ENCODE measurements at places on chromosomes 11 and 22.

- DNase-seq, result no peak
Observed at GRCh38 chr11:75673977-75674582, 5.2 kb upstream of the MAP6 start.

GRCh38 chr11:3224401-3225057, 5.9 kb upstream of the MRGPRG start:
- no peak for DNase-seq

GRCh38 chr11:1863352-1864216, 10.7 kb downstream of the LSP1 start:
- DNase-seq, result no peak

GRCh38 chr11:15958910-15959309, 397.4 kb downstream of the SOX6 start:
- DNase-seq, result no peak

DNA sequence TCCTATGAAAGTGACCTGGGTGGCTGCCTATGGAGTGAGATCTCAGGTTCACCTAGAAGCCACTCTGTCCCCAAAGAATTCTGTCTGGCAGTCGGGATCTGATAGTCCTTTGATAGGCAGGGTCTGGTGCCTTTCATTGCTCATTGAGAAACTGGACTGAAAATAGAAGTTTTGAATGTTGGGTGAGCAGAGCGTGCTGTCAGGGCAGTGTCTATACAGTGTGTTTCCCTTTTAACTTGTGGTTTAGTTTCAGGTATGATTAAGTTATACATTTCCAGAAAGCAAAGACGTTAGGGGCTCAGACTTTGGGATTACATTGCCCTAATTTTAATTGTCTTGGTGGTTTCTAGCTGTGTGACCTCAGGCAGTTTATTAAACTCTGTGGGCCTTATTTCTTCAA, 111.3 kb upstream of the PAX6 start:
- DNase-seq, result no peak

DNA sequence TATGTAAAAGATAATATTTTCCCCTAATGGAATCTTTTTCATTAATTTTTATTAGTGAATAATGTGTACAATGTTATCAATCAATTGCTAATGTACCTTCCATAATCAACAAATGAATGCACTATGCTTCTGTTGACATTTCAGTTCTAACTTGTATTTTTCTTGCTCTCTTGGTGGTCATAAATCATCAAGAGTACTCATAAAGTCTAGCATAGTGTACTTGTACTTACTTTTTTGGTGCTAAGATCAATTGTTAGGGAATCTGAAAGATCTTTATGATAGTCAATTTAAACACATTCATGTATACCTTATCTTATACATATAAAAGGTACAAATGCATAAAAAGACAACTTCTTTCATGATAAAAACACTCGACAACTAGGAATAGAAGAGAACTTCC, 10.5 kb downstream of the ENTHD1 start:
- no peak for DNase-seq

DNA sequence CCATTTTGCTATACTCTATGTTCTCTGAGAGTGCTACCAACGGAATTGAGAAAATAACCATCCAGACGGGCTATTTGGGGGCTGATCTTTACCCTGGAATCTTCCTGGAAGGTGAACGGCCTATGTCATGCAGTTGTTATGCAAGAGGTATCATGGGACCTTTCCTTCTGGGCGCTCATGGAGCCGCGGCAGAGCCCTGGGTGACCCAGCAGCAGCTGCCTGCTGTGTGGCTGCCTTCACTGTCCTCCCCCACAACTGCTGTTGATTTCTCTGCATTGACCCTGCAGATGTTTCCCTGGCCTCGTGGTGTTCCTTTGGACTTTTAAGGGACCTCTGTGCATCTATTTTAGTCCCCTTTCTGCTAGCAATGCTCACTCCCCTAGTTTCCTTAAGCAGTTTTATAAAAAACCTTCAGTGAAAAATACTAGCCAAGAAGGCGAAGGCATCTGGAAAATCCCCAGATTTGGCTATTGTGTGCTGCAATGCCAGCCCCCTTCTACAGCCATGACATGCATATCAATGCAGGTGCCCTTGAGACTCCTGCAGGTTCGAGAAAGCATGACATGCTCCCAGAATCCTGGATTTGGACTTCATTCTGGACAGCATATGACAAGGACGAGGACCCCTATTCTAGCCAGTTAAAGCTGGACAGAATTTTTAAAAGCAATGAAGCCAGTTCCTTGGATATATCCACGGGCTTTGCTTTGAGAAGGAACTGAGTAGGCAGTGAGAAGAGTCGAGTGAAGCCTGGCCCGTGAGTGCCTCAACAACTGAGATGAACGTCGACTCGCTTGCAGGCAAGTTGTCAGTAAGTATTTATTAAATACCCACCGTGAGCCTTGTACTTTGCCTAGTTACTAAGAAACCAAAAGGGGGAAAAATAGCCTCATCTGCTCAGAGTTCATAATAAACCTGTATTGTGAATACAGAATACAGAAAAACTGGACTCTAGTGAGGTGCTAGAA, at the start of gene SLC25A18:
Gene SLC25A18 (plus strand): TSS at position 593 of the 965 bp plus-strand sequence. CDS start 16,447 bp downstream, outside the sequence.
- no peak for DNase-seq

- no peak for DNase-seq
Observed at GRCh38 chr11:65653229-65654225, 9.2 kb downstream of the RELA start.

- no peak for DNase-seq
Observed at GRCh38 chr22:30201945-30202344, 44.6 kb downstream of the LIF start.

DNA sequence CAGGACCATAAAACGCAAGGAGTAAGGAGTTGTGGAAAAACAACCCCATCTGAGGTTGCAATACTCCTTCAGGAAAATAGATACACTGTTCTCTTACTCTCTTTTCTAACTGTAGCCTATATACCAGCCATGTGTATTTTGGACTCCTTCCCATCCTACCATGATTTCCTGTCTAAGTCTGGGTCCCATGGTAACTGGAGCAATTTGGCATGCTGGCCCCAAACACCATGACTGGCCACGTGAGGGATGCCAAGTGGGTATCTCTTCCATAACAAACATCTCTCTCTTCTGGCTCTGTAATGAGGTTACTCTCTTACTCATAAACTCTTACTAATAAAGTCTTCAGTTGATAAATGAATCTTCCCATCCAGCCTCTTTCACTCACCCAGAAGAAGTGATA, 26.5 kb downstream of the ABTB2 start:
- DNase-seq, result no peak

GRCh38 chr11:77377734-77378133, 76.2 kb upstream of the GDPD4 start:
- DNase-seq, result no peak

DNA sequence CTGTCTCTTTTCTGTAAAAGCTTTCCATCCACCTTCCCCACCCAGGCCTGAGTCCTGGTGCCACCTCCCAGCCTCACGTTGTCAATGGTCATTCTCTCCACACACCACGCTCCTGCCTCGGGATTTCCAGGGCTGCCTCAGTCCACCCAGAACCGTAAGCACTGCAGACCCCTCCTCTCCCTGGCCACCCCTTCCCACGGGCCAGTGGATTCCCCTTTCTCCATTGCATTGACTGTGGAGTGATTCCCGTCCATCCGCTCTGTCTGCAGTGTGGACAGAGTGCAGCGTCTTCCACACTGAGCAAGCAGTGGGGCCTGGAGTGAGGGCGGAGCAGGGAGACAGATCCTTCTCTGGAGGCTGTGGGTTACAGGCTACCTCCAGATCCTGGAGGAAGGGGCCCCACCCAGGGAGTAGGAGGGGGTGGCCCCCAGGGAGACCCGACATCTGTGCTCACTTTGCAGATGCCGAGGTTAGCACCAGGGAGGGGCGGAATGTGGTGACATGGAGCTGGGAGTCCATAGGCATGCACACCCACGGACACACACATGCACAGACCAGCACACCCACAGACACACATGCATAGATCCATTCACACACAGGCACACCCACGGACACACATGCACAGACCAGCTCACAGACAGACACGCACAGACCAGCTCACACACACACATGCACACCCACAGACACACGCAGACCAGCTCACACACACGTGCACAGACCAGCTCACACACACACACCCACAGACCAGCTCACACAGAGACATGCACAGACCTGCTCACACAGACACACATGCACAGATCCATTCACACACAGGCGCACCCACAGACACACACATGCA, 109.6 kb upstream of the B3GAT1 start:
- DNase-seq, result no peak

- DNase-seq, result no peak
Observed at GRCh38 chr11:123006860-123007542, 25.4 kb upstream of the BSX start.

GRCh38 chr11:95739108-95739938, 50.3 kb downstream of the FAM76B start:
- no peak for DNase-seq

DNA sequence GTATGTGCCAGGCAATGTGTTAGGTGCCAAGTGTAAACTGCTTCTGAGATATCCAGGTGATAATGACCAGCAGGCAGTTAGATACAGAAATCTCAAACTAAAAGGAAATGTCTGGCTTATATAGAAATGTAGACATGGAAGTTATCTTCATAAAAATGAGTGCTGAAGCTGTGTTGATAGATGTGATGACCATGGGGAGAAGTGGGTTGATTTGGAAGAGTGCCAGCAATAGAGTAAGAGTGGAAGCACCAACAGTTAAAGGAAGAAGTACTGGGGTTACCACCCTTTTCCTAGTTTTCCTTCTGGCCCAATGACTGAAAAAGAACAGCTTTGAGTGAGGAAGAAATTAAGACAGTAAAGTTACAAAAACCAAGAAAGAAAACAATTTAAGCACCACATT, 68.5 kb downstream of the C2CD3 start:
- no peak for DNase-seq

DNA sequence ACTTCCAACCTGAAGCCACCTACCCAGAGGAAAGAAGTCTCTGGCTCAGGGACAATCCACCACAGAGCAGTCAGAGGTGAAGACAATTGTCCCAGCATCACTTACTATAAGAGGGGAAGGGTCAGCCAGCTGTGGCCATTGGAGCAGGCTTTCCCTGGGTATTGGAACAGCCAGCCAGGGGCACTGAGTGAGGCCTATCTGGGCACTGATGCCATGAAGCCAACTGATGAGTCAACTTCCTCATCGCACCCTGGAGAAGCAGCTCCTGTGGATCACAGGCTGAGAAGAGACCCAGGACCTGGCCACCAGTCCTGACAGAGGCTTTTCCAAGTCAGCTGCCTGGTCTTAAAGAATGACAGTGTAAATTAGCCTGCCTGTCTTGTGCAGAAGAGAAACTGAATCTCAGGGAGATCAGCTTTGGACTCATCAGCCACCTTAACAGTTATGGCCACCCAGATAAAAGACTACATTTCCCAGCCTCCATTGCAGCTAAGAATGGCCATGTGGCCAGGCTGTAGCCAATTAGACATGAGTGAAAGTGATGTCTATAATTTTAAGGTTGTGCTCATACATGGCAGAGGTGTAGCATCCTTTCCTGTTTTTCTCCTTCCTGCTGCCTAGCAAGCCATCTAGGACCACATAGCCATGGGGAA, 19.0 kb downstream of the CHST1 start:
- no peak for DNase-seq

GRCh38 chr11:93686226-93686625, 24.7 kb downstream of the CEP295 start:
- DNase-seq, result no peak

DNA sequence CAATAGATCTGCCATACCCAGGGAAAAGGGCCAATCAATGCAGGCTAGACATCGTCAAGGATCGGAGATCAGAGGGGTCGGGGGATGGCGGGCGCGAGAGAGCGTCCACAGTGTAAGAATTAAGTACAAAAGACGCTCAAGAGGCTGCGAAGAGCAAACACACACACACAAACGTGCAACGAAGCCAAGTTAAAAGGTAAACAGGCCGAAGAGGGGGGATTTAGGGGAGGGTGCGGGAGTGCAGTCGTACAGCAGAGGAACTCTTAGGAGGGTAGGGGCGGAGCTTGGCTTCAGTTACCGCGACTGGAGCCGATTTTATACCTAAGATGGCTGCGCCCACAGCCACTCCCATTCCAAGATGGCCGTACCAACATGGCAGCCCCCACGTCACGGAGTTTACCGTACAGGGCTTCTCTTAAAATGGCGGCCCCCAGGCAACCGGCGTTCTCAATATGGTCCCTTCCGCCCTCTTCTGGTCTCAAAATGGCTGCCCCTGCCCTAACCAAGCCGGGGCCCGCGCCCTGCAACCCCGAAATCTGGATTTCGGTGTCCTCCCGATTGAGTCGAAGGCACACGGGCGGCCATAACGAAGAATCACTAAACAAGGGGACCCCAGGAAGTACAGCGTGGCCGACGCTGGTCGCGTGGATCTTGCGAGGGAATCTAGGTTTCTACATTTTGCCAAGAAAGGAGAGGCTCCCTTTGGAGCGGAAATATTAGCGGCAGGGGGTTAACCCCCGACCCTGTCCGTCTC, 1.9 kb downstream of the GNG3 start:
- peak; percentile 94 for DNase-seq

GRCh38 chr11:43071338-43071737, 240.5 kb upstream of the API5 start:
- no peak for DNase-seq

GRCh38 chr11:77821349-77821851, 456 bp downstream of the AAMDC start:
- no peak for DNase-seq

GRCh38 chr11:111515591-111515990, 1.0 kb downstream of the HOATZ start:
- DNase-seq, result no peak

GRCh38 chr11:12111549-12112520, 1.4 kb downstream of the MICAL2 start:
- DNase-seq, result no peak

GRCh38 chr11:57641011-57641807, 8.5 kb downstream of the YPEL4 start:
- no peak for DNase-seq

GRCh38 chr22:20576445-20576816, 69.0 kb downstream of the MED15 start:
- no peak for DNase-seq

- peak; percentile 57 for DNase-seq
Observed at GRCh38 chr11:75492181-75492820, 33.4 kb downstream of the GDPD5 start.

DNA sequence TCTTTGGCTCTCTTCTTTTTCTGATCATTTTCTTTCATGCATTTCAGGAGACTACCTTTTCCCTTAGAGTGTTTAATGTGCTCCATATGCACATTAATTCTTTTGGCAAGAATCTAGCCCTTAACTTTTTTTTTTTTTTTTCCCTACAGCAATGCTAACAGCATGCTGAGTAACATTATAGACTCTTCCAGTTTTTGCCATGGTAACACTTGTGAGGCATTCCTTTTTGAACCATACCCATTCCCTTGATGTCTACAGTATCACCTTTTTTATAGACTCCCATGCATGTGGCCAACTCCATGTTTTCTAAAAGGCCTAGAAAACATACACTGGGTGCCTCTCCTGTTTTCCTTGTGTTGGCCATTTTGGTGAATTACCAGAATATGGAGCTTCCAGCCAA, 2.9 kb upstream of the MRPL17 start:
- no peak for DNase-seq

DNA sequence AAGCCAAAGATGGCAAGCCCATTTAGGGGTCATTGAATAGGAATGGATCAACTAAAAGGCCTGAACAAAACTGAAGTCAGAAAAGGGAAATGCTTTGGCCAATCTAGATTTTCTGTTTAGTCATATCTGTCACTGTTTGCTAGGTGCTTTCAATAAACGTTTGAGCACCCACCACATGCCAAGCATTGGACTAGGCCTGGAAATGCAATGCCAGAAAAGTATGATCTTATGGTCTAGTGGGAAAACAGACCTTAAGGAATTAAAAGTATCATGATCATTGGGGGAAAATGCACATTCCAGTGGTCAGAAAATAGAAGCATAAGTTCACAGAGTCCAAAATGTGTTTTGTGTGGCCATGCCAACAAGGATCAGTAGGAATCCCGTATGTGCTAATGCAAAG, 76.8 kb upstream of the BIRC3 start:
- DNase-seq, result no peak

Data from stimulated activated CD8-positive, alpha-beta memory T cell treated with anti-CD3 and anti-CD28 coated beads, Interleukin-7, amount 100 ng/mL, for 4 hours (primary cell).